ENCODE measurements at places on chromosomes 2 and 18.

DNA sequence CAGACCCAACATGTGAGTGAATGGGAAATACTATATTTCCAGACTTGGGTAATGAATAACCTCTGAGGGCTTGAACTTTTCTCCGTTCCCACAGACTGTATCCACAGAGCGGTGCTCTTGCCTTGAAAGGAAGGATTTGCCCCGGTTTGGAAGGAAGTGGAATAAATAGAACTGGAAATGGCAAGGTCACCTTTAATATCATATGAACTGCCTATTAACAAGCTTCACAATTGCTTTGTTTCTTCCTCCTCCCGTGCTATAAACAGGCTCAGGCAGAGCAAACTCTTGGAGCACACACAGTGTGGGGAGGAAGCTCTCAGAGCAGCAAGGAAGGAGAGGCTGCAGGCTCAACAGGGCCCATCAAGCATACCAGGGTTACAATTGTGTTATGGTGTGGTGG is 28.5 kb upstream of the DARS1 start:
- no peak for DNase-seq

GRCh38 chr2:114754907-114755563 is 312.6 kb downstream of the DPP10 start:
- no peak for DNase-seq

- no peak for DNase-seq
These were observed 59.1 kb upstream of the MCFD2 start for GRCh38 chr2:46974659-46975058.

DNA sequence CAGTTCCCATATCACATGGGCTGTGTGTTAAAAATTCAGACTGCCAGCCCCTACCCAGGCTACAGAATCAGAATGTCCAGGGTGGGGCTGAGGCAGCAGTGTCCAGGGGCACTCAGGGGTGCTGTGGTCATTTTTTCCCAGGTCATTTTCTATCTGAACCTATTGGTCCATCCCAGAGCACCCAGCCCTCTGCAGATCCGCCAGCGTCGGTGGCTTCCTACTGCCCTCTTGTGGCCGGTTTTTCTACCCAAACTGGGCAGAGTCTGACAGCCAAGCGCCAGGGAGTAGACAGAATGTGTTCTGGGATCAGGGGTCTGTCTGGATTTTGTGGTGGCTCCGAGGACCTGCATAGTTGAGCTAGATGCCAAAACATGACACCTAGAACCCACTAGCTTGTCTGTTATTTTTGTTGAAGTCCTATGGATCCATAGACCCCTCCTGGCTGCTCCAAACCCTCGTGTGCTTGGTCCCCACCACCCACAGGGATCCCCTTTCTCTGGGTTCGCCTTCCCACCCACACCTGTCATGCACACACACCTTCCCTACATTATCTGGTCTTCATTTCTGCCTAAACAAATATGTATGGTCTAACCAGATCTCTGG is 34.1 kb upstream of the RMDN2 start:
- DNase-seq = no peak

DNA sequence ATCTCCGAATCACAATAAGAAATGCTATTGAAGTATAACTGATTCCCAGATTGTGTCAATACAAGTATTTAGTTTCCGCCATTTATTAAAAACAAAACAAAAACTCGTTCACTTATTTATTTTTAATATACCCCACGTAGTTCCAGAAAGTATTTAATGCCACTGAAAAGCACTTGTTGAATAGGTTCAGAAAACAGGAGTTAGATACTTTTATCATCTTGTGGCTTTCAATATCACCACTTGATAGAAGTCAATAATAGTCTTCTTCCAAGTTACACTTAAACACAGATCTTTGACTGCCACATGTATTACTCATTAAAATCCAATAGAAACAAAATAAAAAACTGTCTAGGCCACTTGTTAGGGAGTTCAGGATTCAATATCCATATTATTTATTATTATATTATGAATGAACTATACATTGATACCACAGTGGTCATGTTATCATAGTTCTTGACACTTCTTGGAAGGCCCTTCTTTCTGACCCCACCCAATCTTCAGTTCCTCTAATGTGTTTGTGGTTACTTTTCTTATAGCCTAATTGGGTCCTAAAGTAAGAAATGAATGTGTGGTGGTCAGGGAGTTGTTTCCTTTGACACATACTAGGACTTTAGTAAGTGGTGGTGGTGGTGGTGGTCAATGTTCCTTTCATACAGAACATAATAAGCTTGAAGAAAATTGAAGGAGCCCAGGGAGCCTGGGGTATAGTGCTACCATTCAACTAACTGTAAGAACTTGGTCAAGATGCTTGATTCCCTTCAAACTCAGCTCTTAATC is 221.3 kb upstream of the ITGA4 start:
- DNase-seq = no peak

- no peak for DNase-seq
These were observed 8.5 kb downstream of the RAX start for GRCh38 chr18:59264651-59265245.

DNA sequence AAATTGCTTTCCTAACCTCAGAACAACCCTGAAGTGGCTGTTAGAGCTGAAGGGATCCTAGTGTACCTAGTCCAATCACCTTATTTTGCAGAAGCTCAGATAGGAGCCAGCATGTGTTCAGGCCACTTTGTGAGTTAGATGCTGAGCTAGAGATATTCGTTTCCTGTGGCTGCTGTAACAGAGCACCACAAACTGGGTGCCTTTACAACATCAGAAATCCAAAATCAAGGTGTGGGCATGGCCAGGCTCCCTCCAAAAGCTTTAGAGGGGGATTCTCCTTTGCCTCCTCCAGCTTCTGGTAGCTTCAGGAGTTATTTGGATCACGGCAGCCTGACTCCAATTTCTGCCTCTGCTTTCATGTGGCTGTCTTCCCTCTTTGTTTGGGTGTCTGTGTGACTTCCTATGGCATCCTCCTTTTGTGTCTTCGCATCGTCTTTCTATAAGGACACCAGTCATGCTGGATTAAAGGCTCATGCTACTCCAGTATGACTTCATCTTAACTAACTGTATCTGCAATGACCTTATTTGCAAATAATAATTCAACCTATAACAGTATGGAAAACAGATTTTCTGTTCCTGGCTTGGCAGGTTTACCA is 86.3 kb upstream of the TGFA start:
- no peak for DNase-seq

GRCh38 chr18:75977081-75977480 is 518.0 kb downstream of the ZNF516 start:
- DNase-seq = no peak

DNA sequence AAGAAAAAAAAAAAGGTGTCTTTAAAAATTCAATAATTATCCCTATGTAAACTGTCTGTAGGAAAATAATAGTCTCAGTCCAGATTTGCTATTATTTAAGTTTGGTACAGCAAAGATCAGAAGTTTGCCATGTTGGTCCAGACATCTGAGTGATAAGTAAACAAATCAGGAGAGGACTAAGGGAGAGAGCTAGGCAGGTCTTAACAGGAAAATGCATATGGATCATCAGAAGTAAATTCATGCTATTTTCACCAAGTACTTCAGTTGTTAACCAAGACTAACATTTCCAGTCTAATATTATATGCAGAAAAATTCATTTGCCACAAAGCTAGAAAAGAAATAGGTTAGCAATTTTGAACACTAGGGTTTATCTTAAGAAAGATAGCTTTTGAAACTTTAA is 95.0 kb upstream of the STK17B start:
- DNase-seq = no peak

GRCh38 chr2:69743847-69744264 is 1.9 kb downstream of the ANXA4 start:
- DNase-seq = no peak

GRCh38 chr2:86226070-86226469 is 26.8 kb downstream of the MRPL35 start:
- DNase-seq = no peak

All from C1 segment of cervical spinal cord (tissue), 14 donors.